Fibroblast of villous mesenchyme (primary cell): ENCODE measurements at places on chromosomes 3 and 15. TPM values are rescaled to one million over a fixed set of nuclear protein-coding genes. Genes with fewer than 3 reads are reported as not detected.

Gene ADIPOQ
- total RNA-seq: not detected in 2 replicates

- DNase-seq: no peak
Measured at GRCh38 chr3:132285620-132285945, 31.6 kb upstream of the ACP3 start.

- no peak for DNase-seq
Measured at GRCh38 chr15:57606816-57607215, 15.1 kb downstream of the MYZAP start.

- no peak for DNase-seq
Measured at GRCh38 chr3:172259726-172260248, 188.5 kb downstream of the GHSR start.

Gene LYZL4
- total RNA-seq: not detected in 2 replicates

GRCh38 chr3:186772281-186772694 lies 11.1 kb upstream of the EIF4A2 start:
- DNase-seq: peak; percentile 65

DNA sequence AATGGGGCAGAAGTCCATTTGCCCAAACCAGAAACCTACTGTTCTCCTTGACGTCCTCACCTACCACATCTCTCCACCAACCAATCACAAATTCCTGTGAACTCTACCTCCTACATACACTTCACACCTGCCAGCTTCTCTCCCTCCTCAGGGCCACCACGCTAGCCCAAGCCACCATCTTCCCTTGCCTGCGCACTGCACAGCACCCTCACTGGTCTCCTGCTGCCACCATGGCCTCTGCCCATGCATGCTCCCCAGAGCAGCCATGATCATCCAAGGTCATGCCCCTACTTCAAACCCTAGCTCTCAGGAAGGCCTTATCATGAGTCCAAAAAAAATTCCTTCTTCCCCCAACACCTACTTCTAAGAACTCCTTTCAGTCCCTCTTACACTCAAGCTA lies 1.1 kb upstream of the EPHB3 start:
- no peak for DNase-seq

DNA sequence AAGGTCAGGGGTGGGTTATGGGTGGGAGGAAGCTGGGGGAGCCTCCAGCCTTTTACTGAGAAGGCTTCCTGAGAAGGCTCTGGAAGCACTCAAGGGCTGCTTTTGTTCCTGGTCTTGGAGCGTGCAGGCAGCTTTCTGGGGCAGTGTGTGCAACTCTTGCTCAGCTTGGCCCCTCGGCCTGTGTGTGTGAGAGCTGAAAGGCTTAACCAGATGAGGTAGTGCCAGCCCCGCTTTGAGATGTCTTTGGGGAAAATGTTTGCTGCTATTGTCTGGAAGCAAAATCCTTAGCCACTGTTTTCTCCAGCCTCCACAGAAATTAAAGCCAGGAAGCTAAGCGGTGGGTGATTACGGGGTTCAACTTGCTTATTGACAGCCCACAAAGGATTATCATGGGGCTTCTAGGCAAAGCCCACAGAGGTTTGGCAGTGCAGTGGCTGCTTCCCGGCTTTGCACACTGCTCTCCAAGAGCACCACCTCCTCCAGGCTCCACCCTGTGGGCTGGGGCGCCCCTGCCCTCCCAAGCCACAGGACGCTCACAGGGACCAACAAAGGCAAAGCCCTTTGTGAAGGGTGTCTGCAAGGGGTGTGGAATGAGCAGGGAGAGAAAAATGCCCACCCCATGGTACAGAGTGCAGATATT lies 121.7 kb upstream of the TLE3 start:
- DNase-seq: no peak

DNA sequence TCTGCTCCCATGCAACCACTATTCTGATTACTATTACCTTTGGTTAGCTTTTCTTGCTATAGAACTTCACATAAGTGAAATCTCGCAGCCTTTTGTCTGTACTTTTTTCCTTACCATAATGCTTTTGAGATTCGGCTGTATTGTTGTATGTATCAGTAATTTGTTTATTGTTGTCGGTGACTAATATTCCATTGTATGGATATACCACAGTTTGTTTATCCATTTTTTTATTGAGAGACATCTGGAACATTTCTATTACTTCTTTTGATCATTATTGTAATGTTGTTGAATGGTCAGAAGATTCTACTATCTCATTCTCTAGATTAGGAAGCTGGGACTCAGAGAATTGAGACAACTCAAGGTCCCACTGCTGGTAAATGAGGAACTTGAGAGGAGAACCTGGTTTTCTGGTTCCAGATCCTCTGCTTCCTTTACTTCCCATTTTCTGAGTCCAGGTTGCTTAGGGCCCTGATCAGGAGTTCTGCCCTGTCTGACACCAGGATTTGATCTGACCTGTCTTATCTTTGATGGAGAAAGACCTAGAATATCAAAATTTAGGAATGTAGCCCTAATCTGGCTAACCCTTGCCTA lies 18.2 kb upstream of the SPTSSB start:
- DNase-seq: no peak

GRCh38 chr15:89088605-89089315 lies 504 bp downstream of the ABHD2 start:
- no peak for DNase-seq

GRCh38 chr15:89494031-89494430 lies 2.4 kb downstream of the RHCG start:
- DNase-seq: no peak

Gene CCR8
- total RNA-seq: not detected in 2 replicates

DNA sequence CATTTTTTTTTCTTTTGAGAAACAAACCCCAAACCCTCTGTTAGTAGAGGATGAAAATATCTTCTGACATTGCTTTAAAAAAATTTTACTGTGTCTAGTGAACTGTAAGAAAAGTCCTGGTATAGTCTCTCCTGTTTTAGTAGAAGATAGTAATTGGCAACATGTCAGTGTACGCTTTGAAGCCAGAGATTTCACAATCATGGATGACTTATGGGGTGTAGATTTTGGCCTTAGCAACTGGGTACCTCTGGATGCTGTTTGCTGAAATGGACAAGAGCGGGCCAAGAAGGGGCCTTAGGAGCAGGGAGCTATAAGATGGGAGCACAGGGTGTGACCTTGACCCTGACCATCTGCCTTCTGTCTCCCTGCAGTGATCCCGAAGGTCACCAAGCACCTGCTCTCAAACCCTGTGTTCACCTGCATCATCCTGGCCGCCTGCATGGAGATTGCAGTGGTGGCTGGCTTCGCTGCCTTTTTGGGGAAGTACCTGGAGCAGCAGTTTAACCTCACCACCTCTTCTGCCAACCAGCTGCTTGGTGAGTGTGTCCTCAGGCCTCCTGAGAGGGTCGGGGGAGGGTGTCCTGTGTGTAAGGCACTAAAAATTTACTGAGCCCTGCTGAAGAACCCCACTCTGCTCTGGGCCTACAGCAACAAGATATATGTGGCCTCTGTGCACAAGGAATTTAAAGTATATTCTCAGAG lies 266.7 kb downstream of the SLCO3A1 start:
- DNase-seq: no peak

DNA sequence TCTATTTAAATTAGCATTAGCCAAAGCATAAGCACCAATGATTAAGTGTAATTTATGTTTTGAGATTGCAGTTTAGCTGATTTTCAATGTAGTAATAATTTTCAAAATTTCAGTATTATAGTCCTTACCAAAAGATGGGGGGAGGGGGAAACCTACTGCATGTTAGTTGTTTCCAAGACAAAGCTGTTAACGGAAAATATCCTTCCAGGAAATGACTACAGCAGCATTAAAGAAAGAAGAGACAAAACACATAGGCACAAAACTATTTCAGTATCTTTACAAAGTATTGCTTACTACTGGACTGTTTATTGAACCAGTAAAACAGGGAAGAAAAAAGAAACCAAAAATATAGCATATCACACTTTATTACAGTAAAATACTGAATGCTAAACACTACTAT lies 10.5 kb downstream of the BNIP2 start:
- no peak for DNase-seq

Gene ACKR2
- total RNA-seq: under 0.01 TPM in 1 of 2 replicates, not detected in the other

GRCh38 chr3:30708472-30708871 lies 102.1 kb downstream of the TGFBR2 start:
- no peak for DNase-seq

DNA sequence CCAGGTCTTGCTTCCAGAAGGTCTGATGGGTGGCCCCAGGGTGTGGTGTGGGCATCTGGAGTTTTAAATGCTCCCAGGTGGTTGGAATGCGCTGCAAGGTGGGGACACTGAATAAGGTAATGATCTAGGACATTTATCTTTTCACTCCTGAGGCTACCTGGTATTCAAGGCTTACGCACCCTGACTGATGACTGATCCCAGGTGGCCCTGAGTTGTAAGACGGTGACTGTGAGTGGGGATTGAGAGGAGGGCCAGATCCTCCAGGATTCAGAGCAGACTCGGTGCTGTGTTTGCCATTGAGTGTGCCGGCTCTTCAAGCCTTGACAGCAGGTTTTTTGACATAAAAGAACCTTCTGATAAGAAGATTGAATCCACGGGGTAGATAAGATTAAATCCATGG lies 40.3 kb downstream of the SLC6A20 start:
- DNase-seq: no peak

Gene ATP6V1A
- total RNA-seq: 85.7 and 117 TPM in 2 replicates

GRCh38 chr15:51938286-51938685 lies 33.3 kb downstream of the LEO1 start:
- no peak for DNase-seq

- DNase-seq: no peak
Measured at GRCh38 chr3:139444446-139444845, 31.9 kb downstream of the RBP2 start.

DNA sequence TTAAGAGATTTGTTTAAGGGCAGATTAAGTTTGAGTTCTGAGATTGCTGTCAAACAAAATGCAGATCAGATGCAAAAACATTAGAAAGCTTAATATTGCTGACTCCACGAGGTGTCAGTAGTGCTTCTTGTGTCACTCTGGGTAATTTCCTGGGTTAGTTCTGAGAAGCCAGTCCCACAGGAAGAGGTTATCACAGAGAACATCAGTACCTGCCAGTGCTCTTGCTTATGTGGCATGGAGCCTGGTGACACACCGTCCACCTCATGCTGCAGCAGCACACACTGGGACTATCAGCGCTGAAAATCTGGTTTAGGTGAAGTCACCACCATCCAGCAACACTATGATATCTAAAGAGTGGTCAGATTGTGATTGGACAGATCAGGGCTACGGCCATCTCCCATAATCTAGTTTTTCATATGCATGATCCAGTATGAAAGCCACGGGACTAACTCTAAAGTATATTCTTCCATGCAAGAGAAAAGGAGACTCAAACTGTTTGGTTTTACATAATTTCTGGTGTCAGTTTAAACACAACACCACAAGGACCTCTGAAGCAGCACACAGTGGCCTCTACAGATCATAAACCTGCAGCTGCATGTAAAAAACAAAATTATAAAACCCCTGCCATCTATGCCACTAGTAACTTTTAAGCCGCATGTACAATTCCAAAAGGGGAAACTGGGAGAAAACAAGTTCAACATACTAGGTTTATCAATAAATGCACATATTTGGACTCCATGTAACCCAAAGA lies 36.1 kb upstream of the MYO5C start:
- DNase-seq: peak; percentile 56

DNA sequence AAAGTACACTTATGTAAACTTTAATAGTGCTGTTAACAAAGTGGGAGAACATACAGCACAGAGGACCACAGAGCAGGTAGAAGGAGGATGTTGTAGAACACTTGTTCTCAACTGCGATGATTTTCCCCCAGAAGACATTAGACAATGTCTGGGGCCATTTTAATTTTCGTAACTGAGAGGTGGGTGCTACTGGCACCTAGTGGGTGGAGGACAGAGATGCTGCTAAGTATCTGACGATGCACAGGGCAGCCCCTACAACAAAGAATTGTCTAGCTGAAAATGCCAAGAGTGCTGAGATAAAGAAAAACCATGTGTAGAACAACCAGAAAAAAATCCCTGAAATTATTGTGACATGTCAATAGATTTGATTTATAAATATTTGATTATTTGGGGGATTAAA lies 5.0 kb upstream of the KBTBD8 start:
- DNase-seq: no peak

Gene EPHB1
- 0.32 and 1.3 TPM in 2 replicates for total RNA-seq

DNA sequence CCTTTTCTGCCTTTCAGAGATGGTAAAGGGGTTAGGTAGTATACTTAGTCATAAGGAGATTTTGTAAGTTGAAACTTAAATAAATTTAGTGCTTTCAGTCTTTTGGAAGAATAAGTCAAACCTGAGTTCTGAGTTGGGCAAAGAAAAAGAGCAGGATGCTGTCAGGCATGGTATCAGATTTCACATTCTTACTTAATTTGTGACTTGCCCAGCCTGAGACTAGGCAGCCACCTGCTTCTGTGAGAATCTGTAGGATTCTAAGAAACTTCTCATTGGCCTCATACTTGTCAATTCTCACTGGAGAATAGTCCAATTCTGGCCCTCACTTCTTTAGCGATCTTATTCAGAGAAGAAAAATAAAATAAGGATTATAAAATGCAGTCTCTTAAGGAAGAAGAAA lies 577.5 kb downstream of the DIPK2A start:
- no peak for DNase-seq

- DNase-seq: peak; percentile 99
Measured at GRCh38 chr15:62896969-62897486, 145.5 kb upstream of the TPM1 start.

DNA sequence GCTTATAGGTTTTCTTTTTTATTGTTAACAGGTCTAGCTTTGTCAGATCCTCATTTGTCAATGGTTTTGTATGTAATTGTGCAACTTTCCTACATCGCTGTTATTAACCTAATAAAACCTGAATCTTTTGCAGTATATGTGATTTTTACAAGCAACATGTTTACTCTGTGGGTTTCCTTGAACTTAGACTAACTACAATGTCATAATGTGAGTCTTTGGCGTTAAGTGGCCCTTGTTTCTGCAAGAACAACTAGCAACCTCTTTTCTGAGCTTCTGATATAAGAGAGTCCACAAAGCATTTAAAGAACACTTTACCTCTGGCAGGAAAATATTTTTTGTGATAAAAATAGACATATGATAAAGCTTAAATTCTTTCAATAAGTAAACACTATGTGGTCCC lies 230.3 kb upstream of the CFAP20DC start:
- DNase-seq: no peak

DNA sequence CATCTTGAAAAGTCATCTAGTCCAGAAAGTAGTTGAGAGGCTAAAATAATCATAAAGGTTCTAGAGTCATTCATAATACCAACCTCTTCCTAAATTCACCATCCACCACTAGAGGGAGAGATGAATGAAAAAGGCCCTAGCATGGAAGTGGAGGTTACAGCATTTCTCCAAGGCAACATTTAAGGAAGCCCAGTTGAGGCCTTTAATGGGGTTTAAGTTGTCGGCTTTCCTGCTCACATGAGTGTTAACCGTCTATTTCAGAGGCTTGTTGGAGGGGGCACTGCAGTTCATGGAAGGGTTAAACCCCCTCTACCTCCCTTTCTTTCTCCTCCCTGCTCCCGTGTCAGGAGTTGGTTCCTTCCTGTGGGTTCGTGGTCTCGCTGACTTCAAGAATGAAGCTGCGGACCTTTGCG lies 3.8 kb upstream of the SLCO3A1 start:
- peak; percentile 33 for DNase-seq

Gene DCBLD2
- total RNA-seq: 225 and 300 TPM in 2 replicates

GRCh38 chr15:32898414-32898813 lies 180.6 kb downstream of the GREM1 start:
- DNase-seq: no peak

GRCh38 chr3:59555593-59556315 lies 505.9 kb upstream of the CFAP20DC start:
- no peak for DNase-seq
